GM12891 (cell line): ENCODE measurements at places on chromosomes 2 and 18.

GRCh38 chr2:136131961-136132824 is 14.2 kb upstream of the CXCR4 start:
- peak; percentile 47 for DNase-seq

DNA sequence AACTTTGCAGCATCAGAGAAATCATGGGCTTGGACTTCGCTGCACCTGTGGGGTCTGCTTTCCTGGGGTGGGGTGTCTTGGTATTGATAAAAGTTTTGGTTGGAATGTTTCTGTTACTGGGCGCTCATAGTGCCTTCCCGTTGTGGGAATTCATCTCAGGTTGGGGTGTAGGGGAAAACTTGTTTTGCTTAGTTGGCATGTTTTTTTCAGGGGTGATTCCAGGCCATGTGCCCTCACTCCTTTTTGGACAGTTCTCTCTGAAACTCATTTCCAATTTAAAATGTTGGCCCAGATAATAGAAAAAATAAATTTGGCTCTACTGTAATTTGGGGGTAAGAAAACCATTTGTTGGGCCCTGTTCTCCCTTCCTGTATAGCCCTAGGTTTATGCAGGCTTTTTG is 1.5 kb downstream of the LTBP1 start:
- no peak for DNase-seq

DNA sequence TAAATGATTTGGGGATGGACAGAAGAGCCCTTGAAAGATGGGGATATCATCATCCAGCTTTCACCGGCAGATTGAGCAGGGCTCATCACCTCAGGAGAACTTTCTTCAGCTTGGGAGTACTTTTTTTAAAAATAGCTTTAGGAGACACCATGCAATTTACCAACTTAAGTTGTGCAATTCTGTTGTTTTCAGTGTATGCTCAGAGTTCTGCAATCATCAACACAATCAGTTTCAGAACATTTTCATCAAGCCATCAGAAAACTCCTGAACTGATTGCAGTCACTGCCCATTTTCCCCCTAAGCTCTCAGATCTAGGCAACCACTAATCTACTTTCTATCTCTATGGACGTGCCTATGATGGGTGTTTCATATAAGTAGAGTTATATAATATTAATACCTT is 117.7 kb downstream of the CRIM1 start:
- DNase-seq: no peak

DNA sequence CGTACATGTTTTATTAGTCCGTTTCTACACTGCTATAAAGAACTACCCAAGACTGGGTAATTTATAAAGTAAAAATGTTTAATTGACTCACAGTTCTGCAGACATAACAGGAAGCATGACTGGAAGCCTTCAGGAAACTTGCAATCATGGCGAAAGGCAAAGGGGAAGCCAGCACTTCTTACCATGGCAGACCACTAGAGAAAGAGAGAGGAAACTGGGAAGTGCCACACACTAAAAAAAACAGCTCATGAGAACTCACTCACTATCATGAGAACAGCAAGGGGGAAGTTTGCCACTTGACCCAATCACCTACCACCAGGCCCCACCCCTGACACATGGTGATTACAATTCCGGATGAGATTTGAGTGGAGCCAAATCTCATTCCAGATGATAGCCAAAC is 466.2 kb downstream of the IRS1 start:
- DNase-seq: no peak

- DNase-seq: peak; percentile 15
Measured at GRCh38 chr2:168090366-168091135, 156.8 kb downstream of the STK39 start.

GRCh38 chr18:37042381-37042780 is 213.5 kb downstream of the KIAA1328 start:
- no peak for DNase-seq

GRCh38 chr2:228401065-228401912 is 219.8 kb upstream of the SPHKAP start:
- no peak for DNase-seq
